Right lobe of liver (tissue), 6 donors: ENCODE measurements at places on chromosomes 16 and 17.

GRCh38 chr16:64989050-64989449 lies 132.8 kb downstream of the CDH11 start:
- no peak for DNase-seq

- no peak for DNase-seq
Observed at GRCh38 chr16:16780588-16780987, 401.6 kb downstream of the NPIPA7 start.

DNA sequence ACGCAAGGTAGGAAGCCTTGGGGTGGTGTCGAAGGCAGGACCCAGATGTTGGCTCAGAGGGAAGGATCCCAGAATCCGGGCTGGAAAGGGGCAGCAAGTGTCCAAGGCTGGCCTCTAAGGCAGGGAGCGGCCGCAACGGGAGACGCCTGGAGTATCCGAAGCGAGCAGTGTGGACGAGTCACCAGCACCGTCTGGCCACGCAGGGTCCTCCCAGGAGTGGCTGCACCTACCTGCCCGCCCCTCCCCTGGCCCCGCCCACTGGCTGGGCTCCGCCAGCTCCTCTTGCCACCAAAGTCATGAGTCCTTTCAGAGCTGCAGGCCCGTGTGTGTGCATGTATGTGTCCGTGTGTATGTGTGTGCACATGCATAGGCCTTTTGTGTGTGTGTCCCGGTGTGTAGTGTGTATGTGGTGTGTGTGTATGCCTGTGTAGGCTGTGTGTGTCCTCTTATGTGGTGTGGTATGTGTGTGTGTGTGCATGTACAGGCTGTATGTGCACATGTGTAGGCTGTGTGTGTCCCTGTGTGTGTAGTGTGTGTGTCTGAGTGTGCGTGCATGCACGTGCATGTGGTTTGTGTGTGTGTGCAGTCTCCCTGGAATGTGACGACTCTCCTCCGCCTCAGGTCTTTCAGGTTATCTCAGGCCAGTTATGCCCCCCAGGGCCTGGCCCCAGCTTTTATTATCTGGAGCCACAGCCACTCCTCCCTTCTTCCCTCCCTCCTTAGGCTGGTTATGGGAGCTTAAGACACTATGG lies at the start of gene PRSS8:
PRSS8 (minus strand) TSS at position 193 of the 752 bp plus-strand sequence. CDS start 229 bp downstream, outside the sequence.
- peak; percentile 92 for DNase-seq

DNA sequence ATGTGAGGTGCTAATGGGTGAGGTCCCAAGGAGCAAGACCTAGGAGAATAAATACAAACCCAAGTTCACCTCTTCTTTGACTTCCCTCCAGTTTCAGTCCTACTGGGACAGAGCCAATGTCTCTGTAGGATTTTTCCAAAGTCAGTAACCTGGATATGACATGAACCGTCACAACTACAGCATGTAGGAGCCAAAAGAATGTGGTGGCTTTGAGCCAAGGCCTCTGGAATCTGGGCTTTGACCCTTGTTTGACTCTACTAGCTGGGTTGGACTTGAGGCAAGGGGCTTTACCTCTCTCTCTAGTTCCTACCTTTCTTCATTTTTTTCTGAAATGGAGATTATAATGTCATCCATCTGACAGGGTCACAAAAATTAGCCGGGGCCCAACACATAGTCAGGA lies 91.4 kb downstream of the CACNG3 start:
- DNase-seq, result no peak

DNA sequence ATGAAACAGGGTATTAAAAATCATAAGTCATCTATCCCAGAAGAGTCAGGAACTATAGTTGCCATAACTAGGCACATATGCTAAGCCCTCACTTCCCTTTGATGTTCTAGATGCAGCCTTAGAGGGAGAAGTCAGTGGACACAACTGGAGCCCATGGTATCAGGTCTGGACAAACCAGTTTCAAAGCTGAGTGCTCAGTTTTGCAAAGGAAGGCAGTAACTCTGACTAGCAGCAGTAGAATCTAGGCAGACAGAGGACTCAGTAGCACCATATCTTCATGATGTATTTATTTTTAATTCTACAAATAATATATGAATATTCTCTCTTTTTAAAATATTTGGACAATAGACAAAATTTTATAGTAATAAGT lies 11.7 kb upstream of the FAM20A start:
- no peak for DNase-seq

DNA sequence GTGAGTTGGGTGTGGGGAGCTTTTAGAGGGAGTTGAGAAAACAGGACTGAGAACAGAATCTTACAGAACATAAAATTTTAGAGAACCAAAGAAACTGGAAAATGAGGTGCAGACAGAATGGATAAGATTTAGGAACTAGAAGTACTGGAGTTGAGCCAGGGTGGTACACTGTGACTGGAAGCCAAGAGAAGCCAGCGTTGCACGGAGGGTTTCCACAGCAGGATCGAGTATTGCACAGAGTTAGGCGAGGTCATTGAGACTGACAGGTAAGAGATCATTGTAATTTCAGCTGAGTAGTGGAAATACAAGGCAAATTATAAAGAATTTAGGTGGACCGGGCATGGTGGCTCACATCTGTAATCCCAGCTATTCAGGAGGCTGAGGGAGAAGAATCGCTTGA lies 6.6 kb downstream of the GSDMA start:
- no peak for DNase-seq

DNA sequence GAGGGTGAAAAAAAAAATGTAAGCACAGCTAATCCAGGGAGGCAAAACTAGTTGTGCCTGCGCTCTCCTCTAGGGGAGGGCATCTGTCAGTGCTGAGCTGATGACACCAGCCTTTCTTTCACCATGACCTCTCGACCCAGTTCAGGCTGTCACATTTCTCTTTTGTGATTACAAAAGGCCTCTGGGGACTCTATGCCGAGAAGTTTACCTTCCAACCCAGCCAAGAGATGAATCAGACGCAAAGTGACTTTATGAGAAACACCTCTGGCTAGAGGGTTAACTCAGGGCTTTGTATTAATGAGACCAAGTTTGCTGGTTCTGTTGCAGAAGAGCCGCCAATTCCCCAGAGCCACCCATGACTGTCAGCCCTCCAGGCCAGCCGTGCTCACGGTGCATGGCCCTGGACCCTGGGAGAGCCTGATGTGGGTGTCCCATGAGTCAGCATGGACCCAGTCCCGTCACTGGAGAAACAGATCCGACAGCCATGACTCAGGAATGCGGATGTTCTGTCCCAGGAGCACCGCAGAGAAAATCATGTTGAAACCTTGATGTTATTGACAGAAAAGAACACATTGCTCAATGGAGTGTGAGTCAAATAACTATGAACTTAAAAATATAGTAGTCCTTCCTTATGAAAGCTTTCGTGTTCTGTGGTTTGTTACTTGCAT lies 437.2 kb downstream of the HS3ST3B1 start:
- DNase-seq, result peak; percentile 83

- no peak for DNase-seq
Observed at GRCh38 chr16:85844786-85845185, 45.3 kb downstream of the COX4I1 start.

DNA sequence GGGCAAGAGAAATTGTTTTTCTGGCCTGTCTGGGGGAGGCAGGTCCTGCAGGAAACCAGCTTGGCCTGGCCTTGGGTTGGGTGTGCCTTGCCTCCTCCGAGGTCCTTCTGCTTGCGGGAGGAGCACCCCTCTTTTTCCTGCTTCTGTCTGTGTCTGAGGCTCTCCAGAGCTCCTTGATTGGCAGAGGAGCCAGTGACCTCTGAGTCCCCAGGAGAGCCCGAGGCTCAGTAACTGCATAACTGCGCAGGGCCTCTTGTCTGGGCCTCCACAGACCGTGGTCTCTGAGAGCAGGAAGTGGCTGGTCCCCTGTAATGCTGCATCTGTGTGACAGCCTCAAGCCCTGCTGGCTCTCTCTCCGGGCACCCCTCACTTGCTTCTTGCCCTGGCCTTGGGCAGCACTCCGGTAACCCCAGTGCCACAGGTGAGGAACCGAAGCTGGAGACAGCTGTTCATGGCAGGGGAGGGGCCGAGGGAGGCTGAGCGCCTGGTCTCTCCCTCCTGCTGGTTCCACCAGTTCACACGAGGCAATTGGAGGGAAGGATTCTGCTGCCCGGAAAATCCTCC lies 1.6 kb downstream of the CAPN15 start:
- no peak for DNase-seq

DNA sequence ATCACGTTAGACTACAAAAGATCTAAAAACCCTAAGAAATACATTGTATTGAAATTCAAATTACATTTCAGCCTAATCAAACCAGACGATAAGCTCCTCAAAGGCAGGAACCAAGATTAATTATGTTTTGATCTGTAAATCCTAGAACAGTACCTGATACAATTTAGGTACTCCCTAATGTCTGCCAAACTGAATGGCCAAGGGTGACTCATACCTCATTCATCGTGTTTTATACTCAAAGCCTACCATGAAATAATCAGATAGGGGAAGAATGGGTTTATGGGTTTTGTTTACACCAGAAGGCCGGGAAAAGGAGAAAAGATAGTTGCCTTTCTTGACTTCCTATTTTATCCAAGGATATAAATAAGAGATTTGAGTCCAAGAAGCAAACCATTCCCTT lies 19.3 kb downstream of the MMD start:
- DNase-seq, result no peak

- DNase-seq, result no peak
Observed at GRCh38 chr16:78897299-78897698, 703.2 kb downstream of the MAF start.

DNA sequence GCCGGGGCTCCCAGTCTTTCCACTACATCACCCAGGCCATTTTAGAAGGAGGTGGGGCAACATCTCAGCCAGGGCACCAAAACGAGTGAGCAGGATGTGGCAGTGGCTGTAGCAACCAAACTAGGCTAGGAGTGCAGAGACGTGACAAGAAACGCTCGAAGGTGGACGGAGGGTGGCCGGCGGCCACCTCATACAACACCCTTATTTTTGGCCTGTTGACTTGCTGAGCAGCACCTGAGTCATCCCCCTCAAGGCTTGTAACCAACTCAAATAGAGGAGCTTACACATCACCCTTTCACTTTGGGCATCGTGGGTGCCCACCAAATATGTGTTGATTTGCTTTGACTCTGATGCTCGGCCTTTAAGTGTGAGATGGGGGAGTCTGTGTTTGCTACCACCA lies 23.7 kb upstream of the SOX9 start:
- DNase-seq, result no peak

GRCh38 chr17:51397361-51398127 lies 137.2 kb downstream of the UTP18 start:
- no peak for DNase-seq

DNA sequence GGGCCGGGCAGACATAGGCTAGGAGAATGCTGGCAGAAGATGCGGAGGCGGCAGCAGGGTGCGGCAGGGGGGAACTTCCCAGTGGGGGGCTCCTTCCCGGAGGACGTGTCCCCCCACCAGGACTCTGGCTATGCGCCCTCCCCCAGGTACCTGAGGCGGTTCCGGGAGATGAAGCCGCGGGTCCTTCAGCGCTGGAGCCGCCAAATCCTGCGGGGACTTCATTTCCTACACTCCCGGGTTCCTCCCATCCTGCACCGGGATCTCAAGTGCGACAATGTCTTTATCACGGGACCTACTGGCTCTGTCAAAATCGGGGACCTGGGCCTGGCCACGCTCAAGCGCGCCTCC lies 3.4 kb downstream of the WNK4 start:
- DNase-seq, result no peak

DNA sequence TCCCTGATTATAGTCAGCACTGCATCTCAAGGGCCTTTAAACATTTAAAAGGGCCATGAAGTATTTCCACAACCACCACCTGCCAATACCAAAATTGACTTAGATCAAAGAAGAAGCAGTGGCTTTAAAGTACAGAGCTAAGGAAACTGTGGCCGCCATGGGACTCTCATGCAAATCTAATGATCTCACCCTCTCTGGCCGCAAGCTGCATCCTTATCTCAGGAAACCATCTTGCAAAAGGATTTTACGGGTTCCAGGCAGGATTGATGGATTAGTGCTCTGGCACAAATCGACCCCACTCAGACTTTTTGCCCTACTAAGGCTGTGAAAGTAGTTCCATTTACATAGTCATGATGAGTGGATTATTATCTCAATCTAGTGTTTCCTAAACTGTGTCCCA lies 22.6 kb downstream of the CDRT4 start:
- DNase-seq, result no peak

DNA sequence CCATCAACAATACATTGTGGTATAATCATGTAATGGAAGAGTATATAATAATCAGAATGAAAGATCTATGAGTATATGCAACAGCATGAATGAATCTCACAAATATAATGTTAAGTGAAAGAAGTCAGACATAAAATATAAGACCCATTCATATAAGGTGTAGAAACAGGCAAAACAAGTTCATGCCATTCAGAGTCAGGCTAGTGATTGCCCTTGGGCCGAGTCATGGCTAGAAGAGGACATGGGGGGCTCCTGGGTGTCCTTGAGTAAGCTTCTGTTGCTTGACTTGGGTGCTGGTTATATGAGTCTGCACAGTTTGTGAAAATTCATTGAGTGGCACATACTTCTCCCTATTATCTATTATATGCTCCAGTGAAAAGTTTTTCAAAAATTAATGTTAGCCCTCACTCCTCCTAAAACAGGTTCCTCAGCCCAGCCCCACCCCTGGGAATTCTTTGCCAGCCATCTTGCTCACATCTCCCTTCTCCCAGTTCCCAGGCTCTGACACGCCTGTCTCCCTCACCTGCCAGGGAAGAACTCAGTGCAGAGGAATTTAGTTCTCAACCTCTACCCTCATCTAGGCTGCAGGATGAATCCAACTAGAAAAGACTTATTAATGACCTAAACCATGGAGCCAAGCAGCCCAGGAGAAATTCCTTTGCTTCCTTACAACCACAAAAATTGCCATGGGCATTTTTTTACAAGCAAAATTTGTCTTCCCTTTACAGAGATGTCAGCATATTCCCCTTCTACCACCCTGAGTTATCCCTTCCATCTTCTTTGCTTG lies 52.4 kb upstream of the NFAT5 start:
- DNase-seq, result no peak

DNA sequence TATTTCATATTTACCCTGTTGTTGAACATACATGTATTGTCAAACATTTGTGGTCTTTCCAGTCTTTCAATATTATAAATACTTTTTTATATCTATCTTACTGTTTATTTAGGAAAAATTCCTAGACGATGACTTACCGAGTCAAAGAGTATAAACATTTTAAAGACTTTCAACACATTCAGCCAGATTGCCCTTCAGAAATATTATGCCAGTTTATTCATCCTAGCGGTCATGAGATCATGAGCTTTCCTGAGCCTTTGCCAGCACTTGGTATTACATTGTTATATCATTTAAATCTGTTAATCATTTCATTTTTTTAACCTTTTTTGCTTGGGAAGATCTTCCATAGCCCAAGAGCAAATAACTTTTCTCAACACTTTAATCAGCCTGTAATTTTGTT lies 197.4 kb downstream of the SPECC1 start:
- no peak for DNase-seq

DNA sequence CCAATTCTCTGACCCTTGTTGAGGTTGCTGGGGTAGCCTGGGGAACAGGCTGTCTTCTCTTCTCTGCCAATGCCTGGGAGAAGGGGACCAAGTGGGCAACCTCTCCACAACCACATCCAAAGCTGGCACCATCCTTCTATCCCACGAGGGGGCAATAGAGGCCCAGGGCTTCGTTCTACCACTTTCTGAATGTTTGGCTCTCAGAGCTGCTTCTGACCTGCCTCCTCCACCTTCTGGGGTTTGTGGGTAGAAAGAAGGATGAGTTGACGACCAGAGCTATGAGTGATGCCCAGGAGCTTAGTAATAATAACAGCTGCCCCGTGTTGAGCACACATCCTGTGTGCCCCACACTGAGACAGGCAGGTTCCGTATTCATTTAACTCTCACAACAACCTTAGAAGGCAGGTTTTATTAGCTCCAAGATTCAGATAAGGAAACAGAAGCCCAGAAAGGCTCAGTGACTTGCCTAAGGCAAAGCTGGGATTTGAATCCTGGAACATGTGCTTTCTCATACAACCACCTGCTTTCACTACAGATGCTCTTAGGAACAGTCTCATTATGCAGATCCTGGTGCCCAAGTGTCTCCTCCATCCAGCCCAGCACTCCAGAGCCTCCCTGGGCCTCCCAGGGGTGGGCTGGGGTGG lies 11.1 kb downstream of the TSPOAP1 start:
- peak; percentile 37 for DNase-seq
